ENCODE measurements at places on chromosomes 6 and 20. TPM values are rescaled to one million over a fixed set of nuclear protein-coding genes. Genes with fewer than 3 reads are reported as not detected.

MYB gene
- total RNA-seq, result 4.4 TPM

GRCh38 chr6:84260926-84261325, 33.5 kb upstream of the CEP162 start:
- H3K4me1 ChIP-seq, result no peaks in the 10 kb centered on the region
- DNase-seq, result no peak
- H3K27ac ChIP-seq, result no peak overlapping the region
- no peak overlapping the region for H3K4me3 ChIP-seq

- H3K4me1 ChIP-seq, result no peaks in the 10 kb centered on the region
- H3K36me3 ChIP-seq, result peaks cover 7% of the 10 kb centered on the region
- no peak overlapping the region for H3K4me3 ChIP-seq
Measured at GRCh38 chr20:32444474-32445220, 86.5 kb downstream of the ASXL1 start.

DNA sequence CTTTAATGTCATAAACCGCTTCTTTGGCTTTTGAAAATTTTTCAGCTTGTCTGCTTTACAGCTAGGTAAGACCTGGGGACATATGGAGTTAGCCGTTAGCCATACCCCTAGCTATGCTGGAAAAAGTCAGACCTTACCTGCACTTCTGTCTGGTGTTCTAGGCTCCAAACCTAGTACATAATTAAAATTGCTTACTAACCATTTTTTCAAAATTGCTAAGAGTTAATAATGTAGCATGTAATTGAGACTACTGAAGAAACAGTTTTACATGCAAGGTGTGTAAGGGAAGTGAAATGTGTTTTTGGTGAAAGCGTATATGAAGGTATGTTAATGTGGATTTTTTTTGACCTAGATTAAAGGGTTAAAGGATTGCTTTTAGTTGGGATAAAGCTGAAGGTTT, 336.9 kb downstream of the RNF144B start:
- no peak overlapping the region for H3K27ac ChIP-seq
- no peak for DNase-seq
- no peaks in the 10 kb centered on the region for H3K36me3 ChIP-seq
- no peaks in the 10 kb centered on the region for H3K4me1 ChIP-seq

HEY2 gene
- total RNA-seq, result not detected

GRCh38 chr6:27582928-27583725, 110.2 kb upstream of the ZNF184 start:
- no peaks in the 10 kb centered on the region for H3K36me3 ChIP-seq
- no peaks in the 10 kb centered on the region for H3K4me1 ChIP-seq
- H3K4me3 ChIP-seq, result peak overlapping the region; percentile 32
- H3K27ac ChIP-seq, result no peak overlapping the region
- H3K27me3 ChIP-seq, result no peaks in the 10 kb centered on the region

- H3K4me3 ChIP-seq, result no peak overlapping the region
- no peaks in the 10 kb centered on the region for H3K36me3 ChIP-seq
- H3K4me1 ChIP-seq, result no peaks in the 10 kb centered on the region
- H3K27ac ChIP-seq, result no peak overlapping the region
- DNase-seq, result no peak
Measured at GRCh38 chr6:94623586-94623985, 953.7 kb upstream of the MANEA start.

SIRPD gene
- 0.18 TPM for total RNA-seq

HUS1B gene
- 4.2 TPM for total RNA-seq

TAAR1 gene
- total RNA-seq, result not detected

APCDD1L gene
- total RNA-seq, result 2.0 TPM

GRCh38 chr20:16428112-16428511, 145.1 kb downstream of the KIF16B start:
- H3K4me1 ChIP-seq, result no peaks in the 10 kb centered on the region
- no peaks in the 10 kb centered on the region for H3K27me3 ChIP-seq
- H3K27ac ChIP-seq, result no peak overlapping the region
- H3K4me3 ChIP-seq, result no peak overlapping the region

NMBR gene
- not detected for total RNA-seq

ETV7 gene
- total RNA-seq, result not detected

DNA sequence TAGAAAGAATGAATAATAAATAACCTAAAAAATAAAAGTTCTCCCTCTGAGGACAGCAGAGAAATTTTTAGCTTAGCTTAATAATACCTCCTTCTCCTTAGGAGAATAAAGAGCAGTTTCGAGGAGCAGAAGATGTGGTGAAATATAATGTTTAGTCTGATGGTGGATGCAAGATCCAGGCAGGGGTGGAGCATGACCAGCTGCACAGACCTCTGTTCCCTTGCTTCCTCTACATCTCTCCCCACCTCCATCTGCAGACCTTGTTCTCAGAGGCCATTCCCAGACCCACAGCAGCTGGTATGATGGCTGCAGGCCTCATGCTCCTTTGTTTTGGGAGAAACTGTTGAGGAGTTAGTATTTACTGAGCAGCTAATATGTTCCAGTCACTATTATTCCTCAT, 1.5 kb downstream of the BTN3A2 start:
- no peak overlapping the region for H3K4me3 ChIP-seq
- no peaks in the 10 kb centered on the region for H3K27me3 ChIP-seq
- H3K27ac ChIP-seq, result no peak overlapping the region

- no peak for DNase-seq
- H3K4me1 ChIP-seq, result peaks cover 10% of the 10 kb centered on the region
- no peaks in the 10 kb centered on the region for H3K27me3 ChIP-seq
- H3K27ac ChIP-seq, result no peak overlapping the region
- no peak overlapping the region for H3K4me3 ChIP-seq
Measured at GRCh38 chr6:18142591-18142861, 12.4 kb downstream of the TPMT start.

MUC22 gene
- total RNA-seq, result 0.06 TPM

HLA-DPB1 gene
- not detected for total RNA-seq

GRCh38 chr6:2990248-2990931, 9.3 kb upstream of the NQO2 start:
- H3K4me3 ChIP-seq, result peak overlapping the region; percentile 76
- DNase-seq, result peak; percentile 37
- H3K4me1 ChIP-seq, result peaks cover 29% of the 10 kb centered on the region
- H3K36me3 ChIP-seq, result no peaks in the 10 kb centered on the region
- H3K27me3 ChIP-seq, result no peaks in the 10 kb centered on the region

DNA sequence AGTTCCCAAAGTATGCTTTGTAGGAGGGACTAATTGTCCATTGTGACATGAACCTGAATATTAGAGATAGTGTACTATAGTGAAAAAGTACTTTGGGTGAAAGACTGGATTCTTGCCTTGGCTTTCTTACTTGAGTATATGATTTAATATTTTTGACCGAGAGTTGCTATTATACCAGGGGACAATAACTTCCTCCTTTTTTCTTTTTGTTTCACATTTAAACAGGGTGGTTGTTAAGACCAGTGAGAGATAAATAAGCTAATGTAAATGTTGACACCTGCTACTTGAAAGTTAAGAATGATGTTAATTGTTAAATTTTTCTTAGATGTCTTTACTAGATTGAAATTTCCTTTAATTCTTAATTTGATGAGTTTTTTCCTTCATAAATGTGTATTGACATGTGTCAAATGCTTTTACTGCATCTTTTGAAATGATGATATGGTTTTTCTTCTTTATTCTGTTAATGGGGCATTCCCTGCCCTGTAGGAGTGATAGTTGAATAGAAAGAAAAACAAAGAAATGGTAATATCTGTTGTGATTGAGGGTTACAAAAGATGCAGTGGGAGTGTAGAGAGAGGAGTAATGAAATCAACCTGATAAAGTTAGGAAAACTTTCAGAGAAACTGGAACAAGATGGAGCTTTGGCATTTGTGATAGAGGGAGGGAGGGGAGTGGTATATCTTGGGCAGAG, 48.4 kb downstream of the ZFAND3 start:
- DNase-seq, result no peak
- H3K27ac ChIP-seq, result peak overlapping the region; percentile 12
- H3K4me3 ChIP-seq, result no peak overlapping the region
- H3K36me3 ChIP-seq, result peaks cover 13% of the 10 kb centered on the region
- no peaks in the 10 kb centered on the region for H3K27me3 ChIP-seq
- H3K4me1 ChIP-seq, result peaks cover 26% of the 10 kb centered on the region

SLC17A3 gene
- total RNA-seq, result not detected

CDSN gene
- total RNA-seq, result 0.55 TPM

DNA sequence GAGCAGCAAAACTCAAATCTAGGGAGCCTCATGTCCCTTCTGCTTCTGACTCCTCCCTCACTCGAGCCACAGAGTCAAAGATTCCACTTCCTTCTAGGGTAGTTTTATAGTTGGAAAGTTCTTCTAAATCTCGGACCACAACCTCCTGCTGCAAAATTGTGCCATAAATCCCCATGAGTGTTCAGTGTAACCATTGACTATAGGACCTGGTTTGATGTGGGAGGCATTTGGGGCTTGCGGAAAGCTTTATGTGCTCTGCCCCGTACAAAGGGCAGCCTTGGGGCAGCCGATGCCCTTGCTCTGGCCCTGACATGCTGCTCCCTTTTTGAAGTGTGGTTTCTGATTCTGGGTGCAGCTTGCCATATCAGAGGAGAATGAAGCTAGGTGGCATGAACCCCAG, 43.6 kb upstream of the IER3 start:
- DNase-seq, result peak; percentile 43
- H3K27ac ChIP-seq, result 0 out of 2 replicates have a peak overlapping the region, but pooled peaks have one; percentile 6
- H3K4me1 ChIP-seq, result peaks cover 9% of the 10 kb centered on the region
- no peaks in the 10 kb centered on the region for H3K27me3 ChIP-seq
- no peak overlapping the region for H3K4me3 ChIP-seq
- no peaks in the 10 kb centered on the region for H3K36me3 ChIP-seq

GRCh38 chr6:134345789-134346188, 27.9 kb upstream of the SGK1 start:
- no peaks in the 10 kb centered on the region for H3K4me1 ChIP-seq
- H3K27ac ChIP-seq, result no peak overlapping the region
- H3K4me3 ChIP-seq, result no peak overlapping the region
- no peak for DNase-seq

DNA sequence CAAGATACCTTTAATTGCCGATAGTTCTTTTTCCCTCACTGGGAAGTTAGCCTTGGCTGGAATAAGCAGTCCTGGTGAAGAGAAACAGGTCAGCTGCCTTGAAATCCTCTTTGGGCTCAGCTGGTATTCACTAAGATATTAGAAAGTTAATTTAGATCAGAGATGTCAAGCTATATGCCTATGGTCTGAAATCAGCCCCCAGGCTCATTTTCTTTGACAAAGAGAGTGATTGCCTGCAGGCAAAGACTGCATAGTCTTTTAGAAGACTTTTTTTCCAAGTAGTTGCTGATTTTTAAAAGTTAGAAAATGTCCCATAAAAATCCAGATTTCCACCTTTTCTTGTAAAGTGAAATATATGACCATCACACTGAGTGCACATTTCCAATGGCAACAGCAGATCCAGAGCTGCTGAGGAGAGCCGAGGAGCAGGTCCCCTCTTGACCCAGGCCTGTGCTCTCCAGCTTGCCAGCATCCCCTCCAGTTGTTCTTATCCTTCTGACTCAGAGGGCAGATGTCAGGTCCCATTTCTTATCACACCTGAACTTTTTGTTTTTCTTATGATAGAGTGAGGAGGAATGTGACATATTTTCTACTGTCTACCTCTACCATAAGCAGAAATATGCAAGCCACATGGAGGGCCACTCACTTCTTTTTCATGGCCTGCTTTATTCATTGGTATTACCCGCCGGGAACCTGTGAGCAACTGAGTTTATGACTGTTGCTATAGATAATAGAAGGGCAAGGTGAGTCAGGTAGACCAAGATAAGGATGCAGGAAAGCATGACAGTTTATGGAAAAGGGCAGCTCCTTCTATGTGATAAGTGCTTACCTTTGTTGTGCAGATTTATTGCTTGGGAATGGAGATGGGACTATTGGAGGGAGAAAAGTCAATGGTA, 17.6 kb upstream of the L3MBTL3 start:
- no peak overlapping the region for H3K4me3 ChIP-seq
- no peaks in the 10 kb centered on the region for H3K4me1 ChIP-seq
- H3K27ac ChIP-seq, result no peak overlapping the region
- H3K27me3 ChIP-seq, result no peaks in the 10 kb centered on the region
